ENCODE measurements at places on chromosomes 16 and 17. TPM values are rescaled to one million over a fixed set of nuclear protein-coding genes. Genes with fewer than 3 reads are reported as not detected.

DNA sequence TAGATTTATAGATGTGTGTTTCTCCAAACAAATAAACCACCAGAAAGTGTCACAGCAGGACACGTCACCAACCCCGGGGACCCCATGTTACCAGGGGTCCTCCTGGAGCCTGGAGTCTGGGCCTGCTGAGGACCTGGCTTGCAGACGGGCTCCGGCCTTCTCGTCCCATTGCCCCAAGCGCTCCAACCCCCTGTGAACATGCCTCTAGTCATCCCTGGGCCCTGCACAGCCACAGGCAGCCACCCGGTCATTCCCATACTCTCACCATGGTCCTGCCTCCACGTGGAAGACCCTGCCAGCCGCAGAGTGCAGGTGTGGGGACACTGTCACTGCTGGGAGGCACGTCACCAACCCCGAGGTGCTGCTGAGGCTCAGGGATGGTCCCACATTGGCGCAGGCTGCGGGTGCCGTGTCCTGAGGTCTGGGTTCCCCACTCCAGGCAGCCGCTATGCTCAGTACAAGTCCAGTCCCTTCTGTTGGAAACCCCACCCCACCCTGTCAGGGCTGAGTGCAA, 4.5 kb downstream of the SECTM1 start:
- no peak for DNase-seq

Gene DHRS7C
- not detected for total RNA-seq

GRCh38 chr16:85625053-85625452, 11.9 kb downstream of the GSE1 start:
- DNase-seq: no peak

DNA sequence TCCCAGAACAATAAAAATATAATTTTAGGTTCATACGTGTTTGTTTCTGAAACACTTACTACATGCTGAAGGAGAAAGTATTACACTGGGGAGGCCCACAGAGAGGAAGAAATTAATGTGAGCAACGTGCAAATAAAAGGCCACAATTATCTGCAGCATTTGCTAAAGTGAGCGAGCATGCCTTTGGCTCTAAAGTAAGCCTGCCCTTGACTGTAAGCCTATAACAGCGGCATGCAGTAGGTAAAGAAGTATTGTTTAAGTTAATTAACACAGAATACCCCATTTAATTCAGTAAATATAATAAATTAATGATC, 13.2 kb upstream of the COTL1 start:
- no peak for DNase-seq

Data from osteocyte (in vitro differentiated cells).